ENCODE measurements at places on chromosomes 6 and 20.

GRCh38 chr20:25274891-25275812 lies 27.3 kb downstream of the PYGB start:
- DNase-seq, result no peak

- DNase-seq, result no peak
Measured at GRCh38 chr6:163745536-163746400, 331.2 kb downstream of the QKI start.

GRCh38 chr6:87483929-87484328 lies 11.2 kb downstream of the SLC35A1 start:
- no peak for DNase-seq

DNA sequence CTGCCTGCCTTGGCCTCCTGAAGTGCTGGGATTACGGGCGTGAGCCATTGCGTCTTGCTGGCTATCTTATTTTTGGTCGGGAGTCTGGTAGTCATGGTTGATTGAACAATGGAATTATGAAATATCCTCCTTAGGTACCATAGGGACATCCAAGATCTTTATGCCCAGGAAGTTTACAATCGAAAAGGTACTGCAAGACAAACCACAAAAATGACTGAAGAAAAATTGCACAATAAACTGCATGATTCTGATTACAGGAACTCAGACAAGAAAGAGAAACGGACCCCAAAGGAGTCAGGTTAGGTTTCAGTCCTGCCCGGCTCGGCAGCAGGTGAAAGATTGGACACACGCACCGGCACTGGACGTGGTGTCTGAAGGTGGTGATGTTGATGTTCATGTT lies 5.3 kb downstream of the SLC26A8 start:
- no peak for DNase-seq

- no peak for DNase-seq
Measured at GRCh38 chr20:17822540-17823408, 123.0 kb downstream of the BANF2 start.

DNA sequence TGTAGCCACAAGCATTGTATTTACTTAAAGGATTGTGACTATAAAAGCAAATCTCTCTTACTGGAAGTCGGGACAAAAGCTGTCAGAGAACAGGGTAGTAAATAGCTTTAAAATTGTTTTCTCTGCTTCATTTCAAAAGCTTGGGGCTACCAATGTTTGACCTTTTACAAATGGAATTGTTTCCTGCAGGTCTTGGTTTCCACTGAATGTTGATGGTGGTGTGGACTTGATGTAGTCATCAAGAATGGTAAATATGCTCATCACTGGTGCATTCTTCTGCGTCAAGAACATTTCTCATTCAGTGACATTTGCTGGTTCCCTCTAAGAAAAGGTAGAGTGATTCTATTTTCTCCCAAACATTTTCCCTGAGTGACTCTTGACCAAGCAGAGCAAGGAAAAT lies 435.4 kb upstream of the KHDRBS2 start:
- DNase-seq, result no peak

- no peak for DNase-seq
Measured at GRCh38 chr6:28207510-28208110, 17.5 kb upstream of the ZSCAN9 start.

DNA sequence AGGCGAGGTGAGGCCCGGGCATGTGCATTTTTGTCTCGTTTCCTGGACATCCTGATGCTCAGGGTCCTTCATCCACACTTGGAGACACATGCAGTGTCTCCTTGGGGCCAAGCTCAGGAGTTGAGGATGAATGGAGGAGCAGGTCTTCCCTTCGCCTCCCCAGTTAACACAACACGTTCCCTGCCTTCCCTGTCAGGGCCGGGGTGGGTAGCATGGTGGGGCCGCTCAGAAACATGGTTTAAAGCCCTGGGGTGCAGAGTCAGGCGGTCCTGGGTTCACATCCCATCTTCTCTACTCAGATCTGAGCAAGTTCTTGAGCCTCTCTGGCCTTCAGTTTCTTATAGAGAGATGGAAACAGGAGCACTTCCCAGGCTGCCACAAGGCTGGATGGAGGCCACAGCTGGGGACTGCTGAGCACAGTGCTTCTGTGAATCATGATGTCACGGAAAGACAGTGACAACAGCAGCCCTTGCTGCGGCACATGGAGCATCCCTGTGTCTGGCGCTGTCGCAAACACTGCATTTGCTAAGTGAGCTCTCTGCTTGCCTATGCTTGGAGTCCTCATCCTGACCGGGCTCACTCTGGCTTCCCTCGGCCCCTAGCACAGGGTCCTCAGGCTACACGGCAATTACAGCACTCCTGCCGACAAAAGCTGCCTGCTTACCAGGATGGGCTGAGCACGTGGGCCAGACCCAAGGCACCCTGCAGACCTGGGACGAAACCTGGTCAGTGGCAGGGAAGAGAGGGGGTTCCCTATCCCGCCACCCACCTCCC lies 45.6 kb upstream of the STX16 start:
- DNase-seq, result no peak

GRCh38 chr6:146968041-146968760 lies 236.0 kb upstream of the STXBP5 start:
- no peak for DNase-seq

- peak; percentile 12 for DNase-seq
Measured at GRCh38 chr20:57947421-57948179, 237.8 kb upstream of the PMEPA1 start.

DNA sequence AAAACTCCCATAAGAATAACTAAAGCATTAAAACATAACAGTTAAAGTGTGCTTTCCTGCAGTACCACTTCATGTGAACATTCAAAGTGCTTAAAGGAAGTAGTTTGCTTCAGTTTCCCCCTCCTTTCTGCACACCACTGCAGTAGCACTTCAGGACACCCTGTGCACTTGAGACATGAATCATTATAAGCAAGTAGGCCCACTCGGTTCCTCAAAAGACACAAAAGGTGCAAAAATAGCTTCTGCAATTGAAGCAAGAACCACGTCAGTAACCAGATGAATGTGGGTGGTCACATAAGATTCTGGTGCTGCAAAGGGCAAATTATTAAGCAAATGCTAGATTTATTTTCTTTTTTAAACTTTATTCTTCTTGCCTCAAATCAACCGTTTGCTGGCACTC lies 160.6 kb downstream of the HIVEP2 start:
- no peak for DNase-seq

DNA sequence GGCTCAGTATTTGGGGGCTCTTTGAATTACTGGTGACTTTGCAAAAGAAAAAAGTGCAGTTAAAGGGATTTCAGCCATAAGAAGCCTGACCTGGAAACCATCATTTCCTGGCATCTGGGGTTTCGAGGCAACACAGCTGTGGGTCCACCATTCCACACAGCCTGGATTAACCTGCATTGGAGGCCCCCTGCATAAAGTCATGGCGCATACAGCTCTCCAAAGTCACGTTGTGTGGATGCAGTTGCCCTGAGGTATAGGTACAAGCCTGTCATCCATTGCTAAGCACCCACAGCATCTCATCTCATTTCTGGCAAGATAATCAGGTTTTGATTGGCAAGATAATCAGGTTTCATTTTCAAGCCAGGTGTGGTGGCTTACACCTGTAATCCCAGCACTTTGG lies 54.5 kb upstream of the TAGAP start:
- no peak for DNase-seq
